ENCODE measurements at places on chromosomes 7 and 10.

GRCh38 chr10:122515588-122516231 lies 44.8 kb upstream of the DMBT1 start:
- DNase-seq, result peak; percentile 54

DNA sequence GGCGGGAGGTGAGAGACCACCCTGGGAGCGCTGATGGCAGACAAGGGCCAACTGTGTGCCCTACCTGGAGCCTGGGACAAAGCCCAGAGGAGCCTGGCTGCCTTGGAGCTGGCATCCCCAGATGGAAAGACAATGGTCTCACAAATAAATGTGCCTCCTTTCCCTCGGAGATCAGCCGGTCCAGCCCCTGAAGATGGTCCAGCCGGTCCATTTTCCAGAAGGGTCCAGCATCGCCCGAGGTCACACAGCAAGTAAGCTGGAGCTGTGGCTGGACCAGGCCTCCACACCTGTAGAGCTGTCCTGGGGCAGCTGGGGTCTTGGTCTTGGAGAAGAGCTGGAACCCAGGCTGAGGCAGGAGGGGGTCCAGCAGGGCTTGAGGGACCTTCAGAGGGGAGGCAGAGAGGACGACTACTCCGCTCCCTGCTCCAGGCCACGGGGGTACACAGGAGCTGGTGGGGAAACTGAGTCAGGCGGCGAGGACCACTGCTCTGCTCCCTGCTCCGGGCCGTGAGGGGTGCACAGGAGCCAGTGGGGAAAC lies 3.6 kb downstream of the ELFN1 start:
- no peak for DNase-seq

GRCh38 chr10:95467162-95467599 lies 94.0 kb downstream of the SORBS1 start:
- DNase-seq, result no peak

- no peak for DNase-seq
Observed at GRCh38 chr10:103581499-103581898, 88.0 kb downstream of the NEURL1 start.

DNA sequence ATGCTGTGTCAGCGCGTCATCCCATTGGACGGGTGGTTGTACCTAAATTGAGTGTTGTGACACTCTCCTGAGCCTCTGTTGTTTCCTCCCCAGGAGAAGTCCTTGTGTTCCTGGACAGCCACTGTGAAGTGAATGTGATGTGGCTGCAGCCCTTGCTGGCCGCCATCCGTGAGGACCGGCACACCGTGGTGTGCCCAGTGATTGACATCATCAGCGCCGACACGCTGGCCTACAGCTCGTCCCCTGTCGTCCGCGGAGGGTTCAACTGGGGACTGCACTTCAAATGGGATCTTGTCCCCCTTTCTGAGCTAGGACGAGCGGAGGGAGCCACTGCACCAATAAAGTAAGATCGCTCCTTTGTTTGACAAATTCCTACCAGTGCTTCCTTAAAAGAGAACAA lies 82.5 kb downstream of the GALNT11 start:
- no peak for DNase-seq

DNA sequence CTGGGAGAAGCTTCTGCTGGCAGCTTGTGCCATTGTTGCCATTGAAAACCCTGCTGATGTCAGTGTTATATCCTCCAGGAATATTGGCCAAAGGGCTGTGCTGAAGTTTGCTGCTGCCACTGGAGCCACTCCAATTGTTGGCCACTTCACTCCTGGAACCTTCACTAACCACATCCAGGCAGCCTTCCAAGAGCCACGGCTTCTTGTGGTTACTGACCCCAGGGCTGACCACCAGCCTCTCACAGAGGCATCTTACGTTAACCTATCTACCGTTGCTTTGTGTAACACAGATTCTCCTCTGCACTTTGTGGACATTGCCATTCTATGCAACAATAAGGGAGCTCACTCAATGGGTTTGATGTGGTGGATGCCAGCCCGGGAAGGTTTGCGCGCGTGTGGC lies 220.7 kb downstream of the ADK start:
- no peak for DNase-seq

- no peak for DNase-seq
Observed at GRCh38 chr10:101010329-101010728, 10.7 kb downstream of the LZTS2 start.

GRCh38 chr10:45553613-45554012 lies 119.0 kb downstream of the ZFAND4 start:
- no peak for DNase-seq

GRCh38 chr10:90344226-90344625 lies 513.6 kb downstream of the HTR7 start:
- DNase-seq, result no peak

DNA sequence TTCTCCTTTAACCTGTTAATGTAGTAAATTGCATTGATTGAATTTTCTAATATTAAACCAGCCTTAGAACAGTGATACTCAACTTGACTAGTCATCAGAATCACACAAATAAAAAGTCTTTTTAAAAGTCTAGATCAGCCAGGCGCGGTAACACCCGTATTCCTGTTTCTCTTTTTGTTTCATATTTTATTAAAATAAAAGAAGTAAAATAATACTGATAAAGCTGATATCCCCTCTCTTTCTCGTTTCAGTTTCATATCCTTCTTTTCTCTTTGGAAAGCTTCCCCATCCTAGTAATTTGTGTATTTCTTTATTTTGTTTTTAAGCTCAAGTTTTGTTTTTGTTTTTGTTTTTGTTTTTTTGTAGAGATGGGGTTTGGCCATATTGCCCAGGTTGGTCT lies 9.3 kb downstream of the SMO start:
- no peak for DNase-seq

- DNase-seq, result no peak
Observed at GRCh38 chr7:69196593-69196992, 401.7 kb upstream of the AUTS2 start.

DNA sequence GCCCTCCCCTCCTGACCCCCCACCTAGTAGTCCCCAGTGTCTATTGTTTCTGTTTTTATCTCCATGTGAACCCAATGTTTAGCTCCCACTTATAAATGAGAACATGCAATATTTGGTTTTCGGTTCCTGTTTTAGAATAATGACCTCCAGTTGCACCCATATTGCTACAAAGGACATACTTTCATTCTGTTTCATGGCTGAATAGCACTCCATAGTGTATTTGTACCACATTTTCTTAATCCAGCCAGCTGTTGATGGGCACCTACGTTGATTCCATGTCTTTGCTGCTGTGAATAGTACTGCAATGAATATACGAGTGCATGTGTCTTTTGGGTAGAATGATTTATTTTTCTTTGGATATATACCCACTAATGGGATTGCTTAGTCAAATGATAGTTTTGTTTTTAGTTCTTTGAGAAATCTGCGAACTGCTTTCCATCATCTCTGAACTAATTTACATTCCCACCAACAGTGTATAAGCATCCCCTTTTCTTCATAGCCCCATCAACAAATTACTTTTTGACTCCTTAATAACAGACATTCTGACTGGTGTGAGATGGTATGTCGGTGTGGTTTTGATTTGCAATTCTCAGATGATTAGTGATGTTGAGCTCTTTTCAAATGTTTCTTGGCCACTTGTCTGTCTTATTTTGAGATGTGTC lies 128.4 kb upstream of the PHYHIPL start:
- DNase-seq, result no peak

DNA sequence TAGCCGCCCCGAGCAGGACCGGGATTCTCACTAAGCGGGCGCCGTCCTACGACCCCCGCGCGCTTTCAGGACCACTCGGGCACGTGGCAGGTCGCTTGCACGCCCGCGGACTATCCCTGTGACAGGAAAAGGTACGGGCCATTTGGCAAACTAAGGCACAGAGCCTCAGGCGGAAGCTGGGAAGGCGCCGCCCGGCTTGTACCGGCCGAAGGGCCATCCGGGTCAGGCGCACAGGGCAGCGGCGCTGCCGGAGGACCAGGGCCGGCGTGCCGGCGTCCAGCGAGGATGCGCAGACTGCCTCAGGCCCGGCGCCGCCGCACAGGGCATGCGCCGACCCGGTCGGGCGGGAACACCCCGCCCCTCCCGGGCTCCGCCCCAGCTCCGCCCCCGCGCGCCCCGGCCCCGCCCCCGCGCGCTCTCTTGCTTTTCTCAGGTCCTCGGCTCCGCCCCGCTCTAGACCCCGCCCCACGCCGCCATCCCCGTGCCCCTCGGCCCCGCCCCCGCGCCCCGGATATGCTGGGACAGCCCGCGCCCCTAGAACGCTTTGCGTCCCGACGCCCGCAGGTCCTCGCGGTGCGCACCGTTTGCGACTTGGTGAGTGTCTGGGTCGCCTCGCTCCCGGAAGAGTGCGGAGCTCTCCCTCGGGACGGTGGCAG lies at the start of gene MGMT:
MGMT (plus strand) TSS at position 539 of the 656 bp plus-strand sequence.
- peak; percentile 99 for DNase-seq

DNA sequence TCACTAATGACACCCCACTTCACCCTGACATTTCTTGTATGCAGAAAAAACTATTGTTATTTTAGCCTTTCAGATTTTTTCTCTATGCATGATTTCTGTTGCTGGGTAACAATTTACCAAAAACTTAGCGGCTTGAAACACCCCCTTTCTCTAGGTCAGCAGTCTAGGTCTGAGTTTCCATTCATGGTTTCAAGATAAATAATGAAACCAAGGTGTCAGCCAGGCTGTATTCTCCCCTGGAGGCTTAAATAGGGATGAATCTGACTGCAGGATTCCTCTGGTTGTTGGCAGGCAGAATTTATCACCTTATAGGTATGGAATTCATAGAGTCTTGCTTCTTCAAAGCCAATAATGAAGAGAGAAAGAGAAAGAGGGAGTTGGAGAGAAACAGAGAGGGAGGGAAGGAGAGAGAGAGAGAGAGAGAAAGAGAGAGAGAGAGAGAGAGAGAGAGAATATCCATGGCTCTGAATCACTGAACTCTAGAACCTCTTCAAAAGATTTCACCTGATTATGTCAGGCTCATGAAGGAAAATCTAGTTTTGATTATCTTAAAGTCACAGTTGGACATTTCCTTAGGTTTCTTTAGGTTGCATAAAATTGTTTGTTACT lies 1224.6 kb upstream of the LRRTM3 start:
- DNase-seq, result no peak

DNA sequence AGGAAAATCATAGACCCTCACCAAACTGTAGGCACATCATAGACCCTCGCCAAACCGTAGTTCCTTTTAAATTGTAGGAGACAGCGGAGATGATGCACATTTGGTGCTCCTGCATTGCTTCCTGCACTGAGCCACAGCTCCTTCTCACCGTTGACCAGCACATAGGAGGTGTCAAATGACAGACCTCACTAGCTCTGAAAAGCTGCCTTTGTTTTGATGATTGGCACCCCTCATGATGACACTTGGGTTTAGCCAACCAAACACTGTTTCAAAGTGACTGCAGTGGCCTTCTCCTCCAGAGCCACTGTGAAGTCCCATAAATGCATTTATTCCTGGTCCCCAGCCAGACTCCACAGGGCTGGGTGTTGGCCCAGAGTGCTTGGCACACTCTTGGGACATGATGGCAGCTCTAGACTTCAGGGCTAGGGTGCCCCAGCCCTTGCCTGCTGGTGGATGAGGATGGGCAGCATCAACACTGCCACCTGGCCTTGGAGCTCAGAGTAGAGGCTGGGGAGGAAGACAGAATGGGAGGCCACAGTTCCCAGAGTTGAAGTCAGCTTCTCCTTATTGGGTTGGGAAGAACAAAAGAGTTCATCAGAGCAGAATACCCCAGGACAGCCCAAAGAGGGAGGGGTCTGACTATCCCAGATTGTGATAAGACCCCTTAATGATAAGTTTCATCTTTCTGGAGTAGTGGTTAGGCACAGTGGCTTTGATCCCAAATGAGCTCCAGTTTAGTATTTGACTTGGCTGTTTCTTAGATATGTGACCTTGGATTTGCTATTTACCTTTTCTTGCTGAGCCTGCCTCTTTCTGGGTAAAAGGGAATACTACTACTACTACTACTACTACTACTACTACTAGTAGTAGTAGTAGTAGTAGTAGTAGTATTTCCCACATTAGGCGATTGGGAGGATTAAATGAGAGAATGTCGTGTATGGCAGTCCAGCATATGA lies 75.3 kb downstream of the MTPN start:
- DNase-seq, result no peak

DNA sequence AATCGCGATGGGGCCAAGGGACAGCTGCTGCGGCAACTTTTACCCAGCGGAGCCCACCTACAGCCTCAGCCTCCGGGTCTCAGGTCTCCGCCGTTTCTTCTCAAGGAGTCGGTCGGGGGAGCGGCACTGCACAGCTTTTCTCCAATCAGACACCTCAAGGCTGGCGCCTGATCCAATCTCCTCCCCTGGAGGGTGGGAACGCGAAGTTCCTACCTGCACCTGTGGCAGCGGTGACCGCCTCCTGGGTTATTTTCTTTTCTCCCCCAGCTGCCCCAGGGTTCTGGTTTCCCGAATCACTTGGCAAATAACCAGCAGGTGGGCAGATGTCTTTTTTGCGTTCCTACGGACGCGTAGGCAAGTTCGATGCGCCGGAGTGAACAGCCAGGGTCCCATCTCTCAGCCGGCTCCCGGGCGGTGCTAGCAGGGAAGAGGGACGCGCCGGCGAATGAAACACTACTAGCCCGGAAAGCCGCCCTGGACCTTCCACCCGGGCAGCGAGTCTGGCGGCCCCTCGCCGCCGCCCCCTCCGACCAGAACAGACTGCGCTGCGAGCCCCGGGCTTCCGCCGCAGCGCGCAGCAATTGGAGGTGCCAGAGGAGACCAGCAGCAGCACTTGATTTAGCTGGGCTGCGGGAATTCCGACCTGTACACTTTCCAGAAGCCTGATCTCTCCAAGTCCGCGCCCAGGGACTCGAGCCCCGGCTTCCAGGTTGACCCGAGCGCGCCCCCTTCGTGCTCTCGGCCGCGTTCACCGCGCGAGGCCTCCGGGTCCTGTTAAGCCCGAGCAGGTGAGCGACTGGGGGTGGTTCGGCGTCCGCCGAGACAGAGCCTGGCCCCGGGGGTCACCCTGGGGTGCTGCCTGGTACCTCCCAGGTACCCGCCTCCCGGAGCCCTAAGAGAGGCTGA lies at the start of gene PRR15:
PRR15 (plus strand) TSS at position 246 of the 906 bp plus-strand sequence. CDS start 2,495 bp downstream, outside the sequence.
- DNase-seq, result no peak

DNA sequence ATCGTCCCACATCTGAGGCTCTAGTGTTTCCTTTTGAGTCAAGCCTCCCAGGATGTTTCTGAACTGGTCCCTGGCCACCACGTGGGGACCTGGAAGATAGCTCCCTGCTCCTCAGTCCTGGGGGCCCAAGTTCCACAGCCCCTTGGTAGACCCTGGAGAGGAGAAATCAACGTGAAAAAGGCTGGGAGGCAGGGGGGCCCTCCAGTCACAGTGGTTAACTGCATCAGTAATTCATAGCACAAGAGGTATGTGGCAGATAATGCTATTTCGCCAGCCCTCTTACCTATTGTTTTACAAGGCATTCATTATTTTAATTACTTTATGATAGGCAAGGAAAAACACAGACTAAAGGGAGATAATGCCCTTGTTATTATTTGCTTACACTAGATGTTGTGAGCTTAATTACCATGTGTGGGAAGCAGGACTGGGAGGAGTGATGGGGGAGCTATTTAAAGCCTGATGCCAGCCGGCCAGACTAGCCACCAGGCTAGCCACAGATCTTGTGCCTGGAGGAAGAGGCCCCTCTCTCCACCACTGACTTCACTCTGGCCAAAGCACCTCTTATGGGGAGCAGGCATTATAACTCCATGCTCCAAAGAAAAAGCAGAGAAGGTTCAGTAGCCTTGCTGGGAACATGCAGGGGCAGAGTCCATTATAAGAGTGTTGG lies 230.7 kb downstream of the KCNMA1 start:
- DNase-seq, result no peak

GRCh38 chr7:55187701-55188491 lies 169.1 kb downstream of the EGFR start:
- no peak for DNase-seq

- DNase-seq, result no peak
Observed at GRCh38 chr10:31822616-31823318, 105.9 kb downstream of the ARHGAP12 start.

GRCh38 chr10:98307916-98308541 lies 40.0 kb upstream of the LOXL4 start:
- no peak for DNase-seq

- no peak for DNase-seq
Observed at GRCh38 chr7:94654783-94655125, 1.2 kb downstream of the SGCE start.

All from T-helper 9 cell (primary cell).